ENCODE measurements at places on chromosomes 1 and 21.

- DNase-seq: no peak
Observed at GRCh38 chr1:53734650-53735211, 4.2 kb downstream of the GLIS1 start.

- no peak for DNase-seq
Observed at GRCh38 chr1:93178418-93178817, 1.8 kb downstream of the TMED5 start.

- DNase-seq: no peak
Observed at GRCh38 chr1:189530162-189530561, 947.5 kb downstream of the BRINP3 start.

- DNase-seq: no peak
Observed at GRCh38 chr1:222794656-222795474, 20.0 kb upstream of the DISP1 start.
